Cerebellar cortex (tissue), 1 donor: ENCODE measurements at places on chromosomes 4 and X.

- peak; percentile 62 for DNase-seq
Measured at GRCh38 chr4:113760795-113761619, 531 bp downstream of the CAMK2D start.

DNA sequence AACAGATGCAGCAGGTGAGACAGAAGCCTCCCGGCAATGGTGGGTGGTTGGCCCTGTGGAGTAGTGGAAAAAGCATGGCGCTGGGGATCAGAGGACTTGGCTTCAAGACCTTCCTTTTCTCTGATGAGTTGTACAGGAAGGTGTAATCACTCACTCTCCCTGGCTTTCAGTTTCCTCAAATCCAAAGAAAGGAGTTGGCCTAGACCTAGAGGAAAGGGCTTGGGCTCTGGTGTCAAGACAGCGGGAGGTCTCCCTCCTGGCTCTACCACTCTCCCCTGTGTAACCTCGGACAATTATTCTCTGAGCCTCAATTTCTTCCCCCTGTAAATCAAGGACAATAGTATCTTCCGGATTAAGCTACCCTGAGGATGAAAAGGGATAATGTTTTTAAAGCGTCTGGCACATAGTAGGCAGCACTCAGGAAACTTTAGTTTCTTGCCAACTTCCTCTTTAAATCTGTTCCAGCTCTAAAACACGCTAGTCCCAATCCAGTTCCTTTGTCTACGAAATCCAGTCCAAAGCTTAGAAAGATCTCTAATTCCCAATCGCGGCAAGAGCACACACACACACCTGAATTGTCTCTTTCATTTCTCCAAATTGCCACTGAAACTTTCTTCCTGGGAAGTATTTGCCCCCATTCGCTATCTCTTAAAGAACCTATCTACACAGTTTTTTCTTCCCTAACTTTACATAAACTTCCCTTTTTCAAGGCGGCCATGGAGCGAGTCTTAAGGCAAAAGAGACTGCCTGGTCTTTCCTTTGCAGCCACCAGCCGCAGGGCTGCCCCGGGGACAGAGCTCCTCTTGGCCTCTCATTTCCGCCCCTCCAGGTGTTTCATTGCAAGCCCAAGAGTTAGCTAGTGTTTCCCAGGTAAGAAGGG, 29.9 kb upstream of the GPC4 start:
- DNase-seq, result peak; percentile 35

- DNase-seq, result peak; percentile 100
Measured at GRCh38 chrX:318068-318738, 393 bp downstream of the GTPBP6 start.

DNA sequence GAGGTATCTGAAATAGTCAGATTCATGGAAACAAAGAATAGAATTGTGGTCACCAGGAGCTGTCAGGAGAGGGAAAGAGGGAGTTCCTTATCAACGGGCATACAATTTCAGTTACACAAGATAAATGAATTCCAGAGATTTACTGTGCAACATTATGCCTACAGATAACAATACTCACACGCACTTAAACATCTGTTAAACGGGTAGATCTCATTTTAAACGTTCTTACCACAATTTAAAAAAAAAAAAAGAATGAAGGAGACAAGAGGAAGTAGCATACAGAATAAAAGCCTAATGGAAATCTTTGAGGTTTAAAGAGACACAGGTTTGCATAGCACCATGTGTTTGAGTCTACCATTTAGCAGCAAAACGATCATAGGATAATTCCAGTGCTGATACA, 298.0 kb downstream of the DKK2 start:
- no peak for DNase-seq

DNA sequence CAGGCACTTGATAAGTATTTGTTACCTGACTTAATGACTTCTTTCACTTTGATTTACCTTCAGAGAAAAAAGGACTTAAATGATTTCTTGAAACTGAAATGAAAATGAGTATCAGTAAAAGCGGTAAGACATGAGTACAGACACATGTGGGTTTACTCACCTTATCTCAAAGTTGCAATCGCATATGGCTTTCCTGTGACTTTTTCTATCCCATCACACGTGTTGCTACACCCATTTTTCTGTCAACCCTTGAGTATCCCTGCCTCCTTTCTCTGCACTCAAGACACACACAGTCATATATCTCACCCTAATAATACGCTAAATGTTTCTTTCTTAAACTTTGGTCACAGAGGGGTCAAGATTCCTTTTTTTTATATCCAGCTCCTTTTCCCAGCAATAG, 11.0 kb upstream of the ARHGEF38 start:
- no peak for DNase-seq

GRCh38 chrX:111869639-111870034, 6.3 kb upstream of the TRPC5OS start:
- peak; percentile 59 for DNase-seq

DNA sequence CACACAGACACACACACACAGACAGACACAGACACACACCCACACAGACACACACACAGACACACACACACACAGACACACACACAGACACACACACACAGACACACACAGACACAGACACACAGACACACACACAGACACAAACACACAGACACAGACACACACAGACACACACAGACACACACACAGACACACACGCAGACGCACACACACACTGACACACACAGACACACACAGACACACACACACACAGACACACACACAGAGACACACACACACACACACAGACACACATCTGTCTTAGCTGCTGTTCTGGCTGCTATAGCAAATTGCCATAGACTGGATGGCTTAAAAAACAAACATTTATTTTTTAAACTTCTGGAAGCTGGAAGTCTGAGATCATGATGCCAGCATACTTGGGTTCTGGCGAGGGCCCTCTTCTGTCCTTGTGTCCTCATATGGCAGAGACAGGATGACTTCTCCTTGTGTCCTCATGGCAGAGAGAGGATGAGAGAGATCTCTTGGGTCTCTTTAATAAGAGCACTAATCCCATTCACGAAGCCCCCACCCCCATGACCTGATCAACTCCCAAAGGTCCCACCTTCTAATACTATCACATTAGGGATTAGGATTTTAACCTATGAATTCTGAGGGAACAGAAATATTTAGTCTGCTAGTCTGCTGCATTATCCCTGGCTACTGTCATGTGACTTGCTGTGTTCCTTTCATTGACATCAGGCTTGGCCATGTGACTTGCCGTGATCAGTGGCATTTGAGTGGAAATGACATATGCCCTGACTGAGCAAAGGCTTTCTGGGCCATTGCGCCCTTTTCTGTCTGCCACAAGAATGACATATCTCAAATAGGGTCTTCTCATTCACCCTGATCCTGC, 32.7 kb upstream of the RASGEF1B start:
- no peak for DNase-seq

DNA sequence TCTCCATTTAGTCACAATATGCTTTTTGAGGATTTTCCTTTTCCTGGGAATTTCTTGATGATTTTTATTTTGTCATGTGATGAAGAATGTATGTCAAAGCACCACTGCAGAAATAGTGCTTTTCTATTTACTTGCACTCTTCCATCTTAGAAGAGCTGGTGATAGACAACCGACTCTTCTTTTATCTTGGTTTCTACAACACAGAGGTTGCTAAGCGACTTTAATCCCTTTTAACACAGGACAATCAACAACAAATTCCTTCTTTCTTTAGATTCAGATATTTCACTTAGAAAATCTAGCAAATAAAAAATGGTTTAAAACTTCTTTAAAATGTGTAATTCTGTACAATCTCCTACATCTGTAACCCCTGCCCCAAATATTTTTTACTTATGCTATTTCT, 34.6 kb downstream of the TET2 start:
- no peak for DNase-seq

GRCh38 chr4:90419124-90419711, 292.0 kb downstream of the CCSER1 start:
- peak; percentile 79 for DNase-seq
